NCI-H748 treated with DMSO at 0.1 percent for 48 hours (cell line): ENCODE measurements at places on chromosomes 16 and 17.

DNA sequence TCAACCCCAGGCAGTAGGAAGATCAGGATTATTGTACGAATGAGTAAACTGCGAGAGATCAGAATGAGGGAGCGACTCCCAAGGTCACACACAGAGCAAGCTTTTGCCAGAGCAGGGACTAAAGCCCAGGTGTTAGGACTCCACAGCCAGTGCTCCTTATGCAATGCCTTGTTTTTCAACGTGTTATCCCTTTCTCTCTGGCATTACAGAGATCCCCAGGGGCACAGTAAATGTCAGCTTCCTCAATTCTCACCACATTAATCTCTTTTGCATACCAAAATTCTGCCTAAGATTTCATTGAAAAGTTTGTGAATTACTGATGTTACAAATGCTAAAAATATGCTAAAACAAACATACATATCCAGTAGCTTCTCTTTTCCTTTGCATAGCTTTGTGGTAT, 68.1 kb upstream of the CES5A start:
- DNase-seq = no peak

GRCh38 chr16:85445064-85445778, 167.9 kb upstream of the GSE1 start:
- peak; percentile 68 for DNase-seq

DNA sequence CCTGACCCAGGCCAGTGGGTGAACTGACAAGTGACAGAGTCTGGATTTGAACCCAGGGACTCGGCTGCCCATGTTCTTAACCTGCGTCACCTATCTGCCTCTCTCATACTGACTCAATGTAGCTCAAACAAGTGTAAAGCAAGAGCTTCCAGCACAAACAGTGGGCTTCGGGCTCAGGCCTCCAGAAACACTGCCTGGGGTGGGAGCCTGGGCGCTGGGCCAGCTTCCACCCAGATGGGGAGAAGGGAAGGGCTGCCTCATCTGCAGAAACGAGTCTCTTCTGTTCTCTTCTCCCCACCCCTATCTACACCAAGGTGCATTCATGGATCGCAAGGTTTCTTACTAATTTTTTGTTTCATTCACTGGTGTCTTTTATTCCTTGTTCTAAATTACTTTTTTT, 1.3 kb downstream of the CDRT4 start:
- no peak for DNase-seq

DNA sequence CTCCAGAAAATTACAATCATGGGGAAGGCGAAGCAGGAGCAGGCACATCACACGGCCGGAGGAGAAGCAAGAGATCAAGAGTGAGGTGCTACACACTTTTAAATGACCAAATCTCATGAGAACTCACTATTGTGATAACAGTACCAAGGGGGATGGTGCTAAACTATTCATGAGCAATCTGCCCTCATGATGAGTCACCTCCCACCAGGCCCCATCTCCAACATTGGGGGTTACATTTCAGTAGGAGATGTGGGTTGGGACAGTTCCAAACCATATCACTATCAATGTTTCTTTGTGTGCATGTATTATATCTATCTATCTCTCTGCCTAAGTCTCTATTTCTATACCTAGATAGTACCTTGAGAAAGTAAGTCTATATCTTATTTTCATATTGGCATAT, 724.8 kb downstream of the CDH11 start:
- DNase-seq = no peak

DNA sequence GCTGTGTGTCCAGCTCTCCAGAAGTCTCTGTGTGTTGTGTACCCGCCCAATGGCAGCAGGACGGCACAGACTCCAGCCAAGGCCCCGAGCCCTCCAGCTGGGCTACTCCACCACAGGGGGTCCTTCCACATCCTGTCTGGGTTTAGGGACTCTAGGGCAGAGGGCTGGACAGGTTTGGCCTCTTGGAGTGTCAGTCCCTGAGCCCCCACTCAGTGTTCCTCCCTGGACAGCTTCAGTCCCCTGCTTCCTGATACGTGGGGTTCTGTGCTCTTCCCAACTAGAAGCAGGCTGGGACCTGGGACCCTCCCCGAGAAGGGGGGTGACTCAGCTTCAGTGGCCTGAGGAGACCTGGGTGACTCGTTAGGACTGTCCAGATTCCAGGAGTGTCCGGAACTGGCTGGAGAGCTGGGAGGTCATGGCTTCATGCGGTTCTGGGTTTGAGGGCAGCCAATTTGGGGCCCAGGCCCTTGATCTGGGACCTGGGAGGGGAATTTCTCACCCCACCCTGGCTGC, 4.2 kb downstream of the CDK3 start:
- no peak for DNase-seq

- no peak for DNase-seq
Measured at GRCh38 chr17:15954222-15954621, 9.3 kb downstream of the ADORA2B start.

DNA sequence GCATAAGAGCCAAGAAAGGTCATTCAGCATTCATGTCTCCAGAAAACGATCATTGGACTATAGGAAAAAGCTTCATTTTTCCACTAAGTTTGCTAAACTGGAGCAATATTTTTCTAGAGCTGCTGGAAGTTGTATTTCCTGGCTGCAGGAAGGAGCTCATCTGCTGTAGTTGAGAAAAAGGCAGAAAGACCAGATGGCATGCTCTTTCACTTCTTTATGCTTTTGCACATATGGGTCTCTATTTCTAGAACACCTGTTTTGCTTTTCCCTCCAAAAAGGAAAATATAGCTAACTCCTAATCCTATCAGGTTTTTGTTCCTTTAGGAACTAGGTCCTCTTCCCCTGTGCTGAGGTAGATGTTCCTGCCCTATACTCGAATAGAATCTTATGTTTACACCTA, 61.9 kb upstream of the HLF start:
- DNase-seq = no peak

DNA sequence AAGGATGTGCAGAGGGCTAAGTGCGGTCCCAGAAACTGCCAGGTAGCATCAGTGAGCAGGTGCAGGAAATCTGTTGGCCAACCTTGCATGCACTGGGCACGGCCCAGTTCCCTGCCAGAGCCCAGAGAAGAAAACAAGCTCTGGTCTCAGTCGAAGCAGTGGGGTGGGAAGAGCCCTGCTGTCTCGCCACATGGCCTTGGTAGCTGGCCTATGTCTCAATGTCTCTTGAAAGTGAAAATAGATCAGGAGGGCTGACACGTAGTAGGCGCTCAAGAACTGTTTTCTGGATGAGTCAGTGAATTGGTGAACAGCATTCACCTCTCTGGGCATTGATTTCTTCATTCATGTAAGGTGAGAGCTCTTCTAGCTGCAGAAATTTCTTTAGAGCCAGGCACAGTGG, 90.4 kb downstream of the MARF1 start:
- no peak for DNase-seq

- DNase-seq = no peak
Measured at GRCh38 chr17:34133350-34133749, 121.7 kb upstream of the CCL2 start.

GRCh38 chr16:6034511-6034910, 936.9 kb upstream of the EEF2KMT start:
- no peak for DNase-seq

DNA sequence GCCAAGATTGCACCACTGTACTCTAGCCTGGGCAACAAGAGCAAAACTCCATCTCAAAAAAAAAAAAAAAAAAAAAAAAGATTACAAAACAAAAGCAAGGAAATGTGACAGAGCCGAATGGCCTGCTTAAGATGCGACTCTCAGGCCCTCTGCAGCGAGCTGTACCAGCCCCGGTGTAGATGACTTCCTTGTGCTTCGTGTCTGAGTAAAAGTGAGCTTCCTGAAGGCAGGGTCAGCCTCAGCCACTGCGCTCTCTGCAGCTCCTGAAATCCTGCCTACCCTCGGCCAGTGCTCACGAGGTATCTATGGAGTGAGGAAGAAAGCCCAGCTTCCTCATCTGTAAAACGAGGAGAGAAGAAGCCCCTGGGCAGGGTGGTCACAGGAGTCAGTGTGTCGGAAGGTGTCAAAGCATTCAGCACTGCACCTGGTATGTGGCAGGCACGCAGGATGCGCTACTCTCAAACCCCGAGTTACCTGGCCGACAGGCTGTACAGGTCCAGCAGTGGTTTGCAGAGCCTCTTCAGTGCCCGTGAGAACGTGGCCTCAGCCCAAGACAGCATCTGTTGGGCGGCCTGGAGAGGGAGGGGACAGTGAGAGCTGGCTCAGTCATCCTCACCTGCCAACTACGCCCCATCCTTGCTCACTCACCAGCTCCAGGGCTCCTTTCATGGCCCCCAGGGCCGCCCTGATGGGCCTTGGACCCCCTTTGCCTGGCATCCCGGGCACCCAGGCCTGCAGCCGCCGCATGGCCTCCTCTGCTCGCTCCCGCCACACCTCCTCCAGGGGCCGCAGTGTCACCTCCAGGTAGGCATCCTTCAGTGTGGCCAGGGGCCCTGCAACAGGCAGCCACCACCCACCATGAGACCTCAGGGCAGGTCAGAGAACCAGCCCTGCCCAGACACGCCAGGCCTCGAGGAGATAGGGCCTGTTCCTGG, 44.6 kb downstream of the RMI2 start:
- no peak for DNase-seq

GRCh38 chr17:80477647-80478478, 1.5 kb upstream of the NPTX1 start:
- no peak for DNase-seq

DNA sequence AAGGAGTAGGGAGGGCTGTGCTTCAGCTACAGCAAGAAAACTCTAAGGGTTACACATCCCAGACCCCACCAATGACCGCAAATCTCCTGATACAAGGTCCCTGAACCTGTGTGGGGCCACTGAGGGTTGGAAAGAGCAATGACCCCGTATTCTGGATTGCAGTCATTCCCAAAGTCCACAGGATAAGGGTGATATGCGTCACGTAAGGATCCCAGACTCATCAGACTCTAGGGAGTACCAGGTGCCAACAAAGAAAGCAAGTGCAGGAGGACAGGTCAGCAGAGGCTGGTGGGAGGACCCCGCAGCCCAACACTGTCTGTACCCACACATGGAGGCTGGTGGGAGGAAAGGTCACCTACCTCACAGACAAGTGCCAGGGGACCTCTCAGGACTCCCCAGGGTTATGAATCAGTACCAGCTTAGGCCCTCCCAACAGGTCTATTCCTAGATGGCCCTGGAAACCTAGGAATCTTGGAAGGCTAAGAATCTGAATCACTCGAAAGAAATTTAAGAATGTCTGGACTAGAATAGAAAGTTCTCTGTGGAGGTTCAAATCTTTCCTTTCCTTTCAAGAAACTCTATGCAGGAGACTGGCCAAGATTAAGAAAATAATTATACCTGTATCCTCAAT, 16.2 kb downstream of the PITPNA start:
- no peak for DNase-seq

- DNase-seq = no peak
Measured at GRCh38 chr16:71258372-71258771, 27.9 kb upstream of the HYDIN start.

- DNase-seq = no peak
Measured at GRCh38 chr17:64354396-64354795, 36.3 kb downstream of the PECAM1 start.

- no peak for DNase-seq
Measured at GRCh38 chr17:33024688-33025486, 33.2 kb downstream of the SPACA3 start.

DNA sequence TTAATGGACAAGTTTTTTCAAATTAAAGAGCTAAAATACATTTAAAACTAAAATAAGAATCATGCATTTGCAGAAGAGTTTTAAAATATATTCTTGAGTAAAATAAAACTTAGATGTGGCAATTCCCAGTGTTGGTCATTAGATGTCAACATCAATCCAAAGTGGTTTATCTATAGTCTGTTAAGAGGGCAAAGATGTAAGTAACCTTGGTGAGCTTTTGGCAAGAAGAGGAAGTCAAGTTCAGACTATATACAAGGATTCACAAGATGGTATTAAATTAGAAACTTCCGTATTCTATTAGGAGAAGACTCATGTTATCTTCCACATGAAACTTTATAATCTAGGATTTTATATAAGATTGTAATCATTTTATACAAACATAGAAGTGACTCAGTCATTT, 73.1 kb downstream of the CEP95 start:
- no peak for DNase-seq

DNA sequence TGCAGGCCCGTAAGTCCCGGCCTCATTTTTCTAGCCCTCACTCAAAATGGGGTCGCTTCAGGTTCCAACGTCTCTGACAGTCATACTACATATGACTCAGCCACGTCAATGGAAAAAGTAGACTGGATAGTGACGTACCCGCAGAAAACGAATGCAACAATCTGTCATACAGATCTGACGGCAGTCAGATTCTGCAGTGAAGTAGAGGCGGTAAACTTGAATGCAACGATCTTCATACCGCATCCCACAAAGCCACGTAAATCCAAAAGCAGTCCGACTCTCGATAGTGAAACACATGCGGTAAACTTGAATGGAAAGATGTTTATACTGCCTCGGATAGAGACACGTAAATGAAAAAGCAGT, 38.4 kb upstream of the ARL4D start:
- DNase-seq = no peak

DNA sequence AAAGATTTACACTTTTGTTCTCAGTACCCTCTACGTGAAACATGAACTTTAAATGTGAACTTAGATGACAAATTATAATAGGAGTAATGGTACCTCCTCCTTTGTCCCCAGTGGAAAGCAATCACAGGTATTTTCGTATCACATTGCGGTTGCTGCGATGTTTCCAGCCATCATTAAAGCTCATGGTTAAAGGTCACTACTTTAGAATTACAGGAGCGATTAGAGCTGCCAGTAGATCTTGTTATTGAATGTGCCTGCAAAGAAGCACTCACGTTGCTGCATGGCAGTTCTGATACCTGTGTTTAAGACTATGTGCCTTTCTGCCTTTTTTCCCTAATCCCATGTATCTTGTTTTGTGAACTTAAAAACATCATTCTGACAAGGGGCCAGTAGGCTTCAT, 301.0 kb downstream of the CPPED1 start:
- DNase-seq = peak; percentile 47

- no peak for DNase-seq
Measured at GRCh38 chr16:72246423-72246822, 74.5 kb upstream of the PMFBP1 start.

- DNase-seq = no peak
Measured at GRCh38 chr17:81277421-81277820, 17.7 kb downstream of the SLC38A10 start.

GRCh38 chr17:72458301-72458700, 337.5 kb downstream of the SOX9 start:
- no peak for DNase-seq

DNA sequence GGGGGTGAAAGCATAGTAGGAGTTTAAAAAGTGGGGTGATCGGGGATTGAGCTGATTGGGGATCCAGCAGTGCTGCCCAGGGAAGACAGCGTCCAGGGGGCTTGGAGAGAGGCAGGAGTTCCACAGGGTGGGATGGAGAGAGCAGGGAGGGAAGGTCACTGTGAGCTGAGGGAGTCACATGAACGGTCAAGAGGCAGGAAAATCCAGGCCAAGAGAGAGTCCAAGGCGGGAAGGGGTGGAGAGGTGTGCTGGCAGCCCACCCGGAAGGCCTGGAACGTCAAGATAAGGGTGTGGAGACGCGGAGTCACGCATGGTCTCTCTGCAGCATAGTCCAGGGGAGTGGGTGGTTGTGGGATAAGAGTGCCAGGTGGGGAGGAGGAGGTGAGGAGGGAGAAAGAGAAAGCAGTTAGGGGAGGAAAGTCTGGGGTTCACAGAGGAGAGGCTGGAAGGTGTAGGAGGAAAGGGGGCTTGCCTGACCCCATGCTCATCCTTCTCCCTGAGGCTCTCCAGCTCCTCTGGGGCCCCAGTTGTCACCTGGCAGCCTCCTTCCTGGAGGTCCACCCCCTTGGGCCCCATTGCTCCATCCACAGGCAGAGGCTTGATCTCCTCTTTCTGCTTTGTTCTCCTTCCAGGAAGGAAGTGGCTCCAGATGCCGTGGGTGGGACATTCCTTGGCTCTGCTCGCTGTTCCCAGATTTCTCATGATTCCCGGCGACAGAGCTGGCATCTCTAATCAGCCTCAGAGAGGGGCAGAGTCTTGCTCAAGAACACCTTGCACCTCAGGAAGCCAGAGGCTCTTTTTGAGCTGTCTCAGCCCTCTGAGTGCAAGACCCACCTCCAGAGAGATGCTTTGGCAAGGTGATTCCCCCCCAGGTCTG, 28.7 kb downstream of the CCR7 start:
- no peak for DNase-seq
